ENCODE measurements at places on chromosomes 6 and 20.

DNA sequence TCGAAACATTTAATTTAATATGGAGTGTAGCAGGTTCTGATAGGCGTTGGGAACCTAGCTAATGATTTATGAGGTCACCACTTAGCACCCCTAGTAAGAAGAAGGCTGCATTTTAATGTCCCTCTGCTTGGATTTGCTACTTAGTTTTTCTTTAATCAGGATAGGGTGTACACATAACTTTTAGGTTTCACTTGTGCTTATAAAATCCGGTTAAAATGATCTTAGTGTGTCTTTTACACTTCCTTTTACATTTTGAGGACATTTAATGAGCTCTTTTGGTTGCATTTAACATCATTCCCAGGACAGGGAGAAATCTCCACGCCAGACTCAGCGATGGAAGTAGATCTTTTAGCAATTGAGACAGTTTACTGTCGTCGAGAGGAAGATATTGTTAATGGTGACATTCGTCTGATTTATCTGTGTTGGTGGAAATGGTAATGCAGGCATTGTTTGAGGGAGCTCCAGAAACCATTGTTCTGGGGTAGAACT is 5.6 kb downstream of the TFAP2A start:
- DNase-seq = no peak

- DNase-seq = no peak
Observed at GRCh38 chr6:8588176-8588575, 152.8 kb upstream of the SLC35B3 start.

GRCh38 chr6:24574809-24575208 is 71.2 kb downstream of the KIAA0319 start:
- DNase-seq = no peak

DNA sequence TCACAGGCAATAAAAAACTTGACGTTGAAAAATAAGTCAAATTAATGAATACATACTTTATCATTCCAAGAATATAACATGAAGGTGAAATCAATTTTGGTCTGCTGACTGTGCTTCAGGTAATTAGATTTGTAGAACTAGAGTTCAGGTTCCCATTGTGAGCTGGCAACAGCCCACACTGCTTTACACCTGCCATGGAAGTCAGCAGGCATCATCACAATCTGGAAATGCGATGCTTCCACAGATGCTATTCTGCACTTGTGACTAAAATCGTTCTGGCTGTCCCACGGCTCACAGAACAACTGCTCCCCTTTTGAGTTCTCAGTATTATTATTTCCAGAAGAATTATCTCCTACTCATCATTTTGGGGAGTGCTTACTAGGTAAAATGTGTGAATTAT is 62.6 kb upstream of the THEMIS start:
- no peak for DNase-seq

GRCh38 chr20:10978713-10979112 is 304.9 kb upstream of the JAG1 start:
- no peak for DNase-seq

DNA sequence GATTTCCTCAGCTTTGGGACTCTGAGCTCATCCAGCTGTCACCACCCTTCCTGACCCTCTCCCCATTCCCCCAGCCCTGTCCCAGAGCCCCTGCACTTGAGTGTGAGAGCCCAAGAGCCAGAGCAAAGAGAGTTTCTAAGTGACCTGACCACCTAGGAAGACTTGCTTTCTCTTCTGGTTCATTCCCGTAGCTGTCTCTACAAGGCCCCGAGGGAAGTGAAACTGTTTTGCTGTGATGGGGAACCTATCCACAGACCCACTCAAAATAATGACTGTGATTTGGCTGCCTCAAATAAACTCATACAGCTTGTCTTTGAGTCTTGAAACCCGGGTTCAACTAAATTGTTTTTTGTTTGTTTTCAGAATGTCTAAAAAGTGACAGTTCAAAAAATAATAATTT is 74.6 kb upstream of the XRN2 start:
- DNase-seq = no peak

DNA sequence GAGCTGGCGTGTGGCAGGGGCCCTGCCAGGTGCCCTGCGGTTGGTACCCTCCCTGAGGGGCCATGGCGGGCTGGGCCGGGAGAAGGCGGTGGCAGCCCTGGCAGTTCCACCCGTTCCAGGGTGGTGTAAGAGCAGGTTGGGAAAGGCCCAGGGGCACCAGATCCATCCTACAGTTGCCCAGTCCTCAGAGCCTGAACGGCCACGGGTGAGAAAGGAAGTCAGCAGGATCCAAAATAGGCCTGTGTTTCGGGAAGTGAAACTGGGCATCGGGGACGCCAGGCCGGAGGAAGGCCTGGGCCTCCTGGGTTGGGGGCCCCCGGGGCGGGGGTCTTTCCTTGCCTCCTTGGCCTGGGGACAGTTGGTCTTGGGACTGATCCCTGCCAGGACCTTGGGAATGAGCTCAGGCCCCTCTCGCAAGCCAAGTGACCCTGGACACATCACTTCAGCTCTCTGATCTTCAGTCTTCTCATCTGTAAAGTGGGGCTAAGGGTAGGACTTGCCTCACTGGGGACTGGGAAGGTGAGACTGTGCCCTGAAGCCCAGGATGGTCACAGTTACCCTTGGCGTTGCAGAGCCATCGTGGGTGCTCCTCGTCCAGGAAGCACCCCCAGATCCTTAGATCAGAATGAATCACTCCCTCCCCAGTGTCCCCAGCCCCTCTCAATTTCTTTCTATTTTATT is 18.1 kb upstream of the NOL4L start:
- no peak for DNase-seq

- peak; percentile 55 for DNase-seq
Observed at GRCh38 chr6:3280866-3281465, 22.2 kb downstream of the PSMG4 start.

- DNase-seq = no peak
Observed at GRCh38 chr6:31758281-31758680, 4.2 kb upstream of the SAPCD1 start.

DNA sequence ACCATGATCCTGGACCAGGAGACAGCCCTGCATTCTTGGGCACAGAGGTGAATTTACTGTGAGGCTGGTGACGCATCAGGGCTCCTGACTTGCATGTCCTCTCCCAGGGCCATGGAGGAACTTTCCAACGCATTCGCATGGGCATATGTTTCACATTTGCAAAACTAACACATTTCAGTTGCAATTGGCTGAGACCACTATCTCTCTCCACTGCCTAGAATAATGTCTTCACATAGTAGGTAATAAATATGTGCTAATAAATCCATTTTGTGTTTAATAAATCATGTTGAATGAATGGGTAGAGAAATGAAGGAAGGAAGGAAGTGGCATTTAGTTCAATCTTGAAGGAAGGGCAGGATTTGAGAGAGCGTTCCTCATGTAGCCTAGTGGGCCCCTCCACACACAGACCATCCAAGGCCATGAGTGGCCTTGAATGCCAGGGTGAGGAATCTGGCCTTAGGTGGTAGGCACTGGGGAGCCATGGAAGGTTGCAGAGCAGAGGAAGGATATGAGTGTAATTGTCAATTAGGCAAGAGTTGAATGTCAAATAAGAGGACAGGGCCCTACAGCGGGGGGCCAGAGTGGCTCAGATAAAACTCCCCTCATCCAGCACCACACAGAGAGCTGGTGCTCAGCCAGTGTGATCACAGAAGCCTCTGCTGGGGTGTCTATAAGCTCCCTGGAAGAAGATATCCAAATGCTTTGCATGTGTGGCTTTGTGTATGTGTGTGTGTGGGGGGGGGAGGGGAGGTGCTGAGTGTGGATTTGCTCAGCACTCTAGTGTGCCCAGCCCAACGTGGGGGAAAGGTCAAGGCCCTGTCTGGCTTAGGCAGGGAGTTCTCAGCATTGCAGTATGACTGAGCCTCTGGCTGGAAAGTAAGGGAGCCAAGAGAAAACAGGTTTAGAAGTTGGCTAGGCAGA is 30.9 kb upstream of the CCN5 start:
- DNase-seq = peak; percentile 33

GRCh38 chr6:26478985-26479278 is 21.2 kb upstream of the BTN1A1 start:
- DNase-seq = no peak

DNA sequence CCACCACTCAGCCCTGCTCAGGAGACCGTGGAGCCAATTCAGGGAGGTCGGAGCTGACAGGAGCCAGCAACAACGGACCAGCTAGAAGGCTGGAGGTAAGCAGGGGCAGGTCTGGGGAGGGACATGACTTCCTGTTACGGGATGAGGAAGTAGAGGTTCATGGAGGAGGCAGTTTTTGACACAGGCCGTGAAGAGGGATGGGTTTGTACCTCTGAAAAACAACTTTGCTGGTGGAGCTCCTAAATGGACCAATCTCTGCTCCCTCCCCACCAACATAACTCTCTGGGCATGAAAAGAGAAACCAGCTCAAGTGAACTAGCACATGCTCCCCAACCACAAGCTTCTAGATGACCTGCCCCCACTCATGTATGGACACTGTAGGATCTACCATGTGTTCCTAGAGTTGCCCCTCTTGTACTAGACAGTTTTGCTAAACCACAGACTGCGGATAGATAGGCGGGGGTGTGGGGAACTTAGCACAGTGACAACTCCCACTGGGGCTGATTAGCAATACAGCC is 31.4 kb downstream of the RALGAPA2 start:
- peak; percentile 79 for DNase-seq

DNA sequence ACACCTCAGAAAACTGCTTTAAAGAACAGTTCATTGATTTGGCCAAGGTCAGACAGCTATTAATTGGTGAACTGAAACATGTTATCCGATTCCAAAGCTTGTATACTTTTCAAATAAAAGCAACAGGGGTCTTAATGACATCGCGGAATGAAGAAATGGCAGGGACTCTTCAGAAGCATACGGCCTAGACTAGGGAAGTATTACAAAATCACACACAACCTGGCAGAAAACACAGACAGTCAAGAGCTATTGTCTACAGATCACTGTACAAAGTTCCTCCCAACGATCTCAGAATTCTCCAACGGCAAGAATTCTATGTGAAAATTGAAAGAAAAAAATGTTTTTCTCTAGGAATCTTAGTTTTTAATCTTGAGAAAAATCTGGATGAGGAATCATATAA is 105.5 kb downstream of the PTPRK start:
- no peak for DNase-seq

- no peak for DNase-seq
Observed at GRCh38 chr6:156013155-156013554, 557.5 kb upstream of the NOX3 start.

DNA sequence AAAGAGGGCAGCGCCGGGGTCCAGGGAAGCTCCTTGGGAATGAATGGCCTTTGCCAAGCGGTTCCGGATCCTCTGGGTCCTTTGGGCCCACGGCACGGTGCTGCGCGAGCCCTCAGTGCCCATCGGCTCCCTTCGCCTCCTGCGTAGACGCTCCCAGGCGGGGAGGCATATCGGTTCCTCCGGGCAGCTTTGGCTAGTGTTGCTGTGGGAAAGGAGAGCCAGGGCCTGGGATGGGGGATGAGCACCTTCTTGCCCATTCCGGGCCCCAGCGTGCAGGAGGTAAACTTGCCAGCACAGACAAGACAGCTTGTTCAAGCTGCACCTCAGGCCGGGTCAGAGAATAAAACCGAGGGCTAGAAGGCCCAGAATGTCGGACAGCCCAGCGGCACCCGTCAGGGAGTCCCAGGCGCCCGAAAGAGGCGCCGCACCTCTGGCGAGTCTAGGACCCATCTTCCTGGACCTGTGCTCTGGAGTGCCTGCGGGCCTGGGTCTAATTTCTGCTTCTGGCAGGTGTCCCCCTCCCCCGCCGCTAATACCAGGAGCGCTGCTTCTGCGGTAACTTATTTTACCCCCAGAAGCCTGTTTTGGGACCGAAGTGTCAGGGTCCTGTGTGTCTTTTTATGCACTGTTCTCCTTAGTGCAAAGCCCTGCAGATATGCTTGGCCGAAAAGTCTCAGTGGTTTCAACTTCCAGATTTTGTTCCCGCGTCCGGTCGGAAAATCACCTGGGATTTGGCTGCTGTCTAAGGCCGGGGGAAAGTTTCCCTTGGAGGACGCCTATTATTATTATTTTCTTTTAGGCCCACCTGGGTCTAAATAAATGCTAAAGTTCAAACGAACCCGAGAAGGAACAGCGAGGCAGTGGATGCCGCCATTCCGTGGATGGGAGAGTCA is 1.7 kb upstream of the TFAP2C start:
- no peak for DNase-seq

DNA sequence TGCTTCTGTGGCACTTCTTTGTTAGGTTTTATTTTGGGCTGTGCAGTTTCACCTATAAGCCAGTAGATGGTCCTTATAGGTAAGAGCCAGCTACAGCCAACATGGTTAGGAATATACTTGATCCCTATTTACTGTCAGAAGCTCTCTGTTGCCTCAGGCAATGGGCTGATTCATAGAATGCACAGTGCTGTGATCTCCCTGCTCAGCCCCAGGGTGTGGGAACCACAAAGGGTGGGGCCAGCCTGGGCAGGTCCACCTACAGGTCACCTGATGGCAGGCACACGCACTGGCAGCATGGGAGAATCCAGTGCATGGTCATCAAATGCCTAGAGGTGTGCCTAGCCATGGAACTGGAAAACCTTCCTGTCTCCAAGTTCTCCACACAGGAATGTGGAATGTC is 191.9 kb downstream of the MOXD1 start:
- no peak for DNase-seq

DNA sequence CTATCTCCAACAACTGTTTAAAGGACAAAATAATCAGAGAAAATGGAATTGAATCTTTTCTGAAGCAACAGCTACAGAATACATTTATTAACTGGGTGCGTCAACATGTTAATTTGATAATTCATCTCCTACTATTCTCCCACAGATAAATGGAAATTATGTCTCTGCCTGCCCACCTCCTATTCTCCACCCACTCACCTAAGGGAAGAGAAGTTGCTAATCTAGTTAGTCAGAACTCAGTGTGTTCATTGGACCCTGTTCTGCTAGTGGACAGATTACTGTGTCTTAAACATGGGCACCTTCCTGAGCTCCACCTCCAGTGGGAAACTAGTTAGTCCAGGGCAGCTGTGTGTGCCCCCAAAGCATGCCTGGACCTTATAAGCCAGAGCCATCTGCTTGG is 41.0 kb downstream of the METTL24 start:
- no peak for DNase-seq

DNA sequence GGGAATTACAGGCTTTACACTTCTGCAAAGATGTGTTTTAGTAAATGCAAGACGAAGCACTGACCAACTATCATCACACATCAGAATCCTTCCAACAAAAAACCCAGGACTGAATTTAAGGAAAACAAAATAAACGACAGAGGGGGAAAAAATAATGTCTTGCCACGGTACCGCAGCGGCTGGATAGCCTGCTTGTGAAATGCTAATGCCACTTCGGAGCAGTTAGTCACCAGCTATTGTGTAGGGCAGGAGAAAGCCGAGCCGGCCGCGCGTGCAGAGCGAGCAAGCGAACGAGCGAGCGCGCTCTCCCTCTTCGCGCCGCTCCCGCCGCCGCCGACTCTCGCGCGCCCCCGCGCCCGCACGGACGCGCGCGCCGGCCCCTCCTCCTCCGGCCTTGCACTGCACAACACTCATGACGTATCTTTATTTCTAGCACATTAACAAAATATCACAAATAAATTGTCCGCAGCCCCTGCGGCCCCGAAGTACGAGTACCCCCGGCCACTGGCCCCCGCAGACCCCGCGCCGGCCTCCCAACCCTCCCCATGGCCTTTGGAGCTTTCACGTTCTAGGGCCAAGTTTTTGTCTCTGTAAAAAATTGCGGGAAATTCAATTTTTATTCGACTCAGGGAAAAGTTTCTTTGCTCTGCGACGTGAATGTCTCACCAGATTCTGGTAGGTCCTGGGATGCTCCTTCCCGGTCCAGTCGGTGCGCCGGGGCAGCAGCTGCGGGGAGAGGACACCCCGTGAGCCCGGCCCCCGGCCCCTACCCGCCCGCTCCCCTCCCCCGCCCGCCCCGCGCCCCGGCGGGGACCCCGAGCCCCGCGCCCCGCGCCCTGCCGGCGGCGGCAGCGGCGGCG is 1.0 kb downstream of the PHIP start:
- peak; percentile 96 for DNase-seq
